ENCODE measurements at places on chromosomes 1 and 21. TPM values are rescaled to one million over a fixed set of nuclear protein-coding genes. Genes with fewer than 3 reads are reported as not detected.

NDC1 gene
- 22.9 TPM for total RNA-seq

OR2T35 gene
- not detected for total RNA-seq

OR10R2 gene
- not detected for total RNA-seq

RCAN3 gene
- 12.8 TPM for total RNA-seq

SHE gene
- total RNA-seq: 0.02 TPM

NOTCH2 gene
- total RNA-seq: 18.6 TPM

All from A549 treated with CpdA at 1 μM for 4 hours (cell line).